ENCODE measurements at places on chromosomes 11 and 22. TPM values are rescaled to one million over a fixed set of nuclear protein-coding genes. Genes with fewer than 3 reads are reported as not detected.

GRCh38 chr11:65419460-65419771, 3.2 kb upstream of the NEAT1 start:
- DNase-seq = no peak

- peak; percentile 40 for DNase-seq
Measured at GRCh38 chr11:40241524-40242051, 1217.9 kb downstream of the LRRC4C start.

DNA sequence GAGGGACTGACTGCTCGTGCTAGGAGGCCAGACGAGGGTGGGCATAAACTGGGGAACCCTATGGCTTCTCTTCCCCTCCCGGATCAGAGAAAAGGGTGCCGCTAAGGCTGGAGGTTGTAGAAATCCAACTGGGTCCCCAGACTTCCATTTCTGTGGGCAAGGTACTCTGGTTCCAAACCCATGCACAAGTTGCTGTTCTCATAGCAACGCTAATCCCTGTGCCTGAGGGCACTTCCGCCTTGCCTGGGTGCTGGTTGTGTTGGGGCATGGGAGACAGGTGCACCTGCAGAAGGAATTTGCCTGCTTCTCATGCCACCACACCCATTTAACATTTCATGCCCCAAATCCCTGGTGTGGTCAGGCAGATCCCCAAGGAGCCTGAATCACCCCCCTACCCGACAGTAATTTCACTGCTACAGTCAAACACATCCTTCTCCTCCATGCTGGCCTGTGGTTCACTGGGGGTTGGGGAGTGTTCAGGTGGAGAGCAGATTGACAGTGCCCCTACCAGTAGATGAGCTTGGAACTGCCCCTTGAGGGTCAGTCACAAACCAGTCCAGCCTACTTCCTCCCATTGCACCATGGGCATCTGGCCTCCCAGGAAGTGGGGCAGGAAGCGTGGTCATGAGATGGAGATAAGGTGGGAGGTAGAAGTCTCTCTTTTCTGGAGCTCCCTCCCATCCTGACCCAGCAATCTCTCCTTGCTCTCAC, 1.2 kb downstream of the C2CD2L start:
- DNase-seq = no peak

SYT7 gene
- polyA plus RNA-seq = 3.3 TPM

CXCR5 gene
- not detected for polyA plus RNA-seq

DNA sequence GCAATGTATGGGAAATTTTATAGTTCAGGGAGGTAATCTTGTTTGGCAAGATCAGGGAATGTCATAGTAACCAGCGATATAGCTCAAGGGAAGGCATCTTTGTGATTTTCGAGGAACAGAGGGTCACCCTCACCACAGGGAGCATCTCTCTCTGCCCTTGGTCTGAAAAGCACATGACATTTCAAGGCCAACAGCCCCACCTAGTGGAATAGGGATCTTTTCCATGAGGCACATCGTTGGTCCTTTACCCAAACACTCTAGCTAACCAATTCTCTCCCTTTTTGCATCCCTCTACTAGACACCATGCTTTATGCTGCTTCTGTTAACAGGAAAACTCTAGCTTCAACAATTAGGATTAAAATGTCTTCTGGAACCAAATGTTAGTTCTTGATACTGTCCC, 179.0 kb downstream of the GRM5 start:
- DNase-seq = no peak

DNA sequence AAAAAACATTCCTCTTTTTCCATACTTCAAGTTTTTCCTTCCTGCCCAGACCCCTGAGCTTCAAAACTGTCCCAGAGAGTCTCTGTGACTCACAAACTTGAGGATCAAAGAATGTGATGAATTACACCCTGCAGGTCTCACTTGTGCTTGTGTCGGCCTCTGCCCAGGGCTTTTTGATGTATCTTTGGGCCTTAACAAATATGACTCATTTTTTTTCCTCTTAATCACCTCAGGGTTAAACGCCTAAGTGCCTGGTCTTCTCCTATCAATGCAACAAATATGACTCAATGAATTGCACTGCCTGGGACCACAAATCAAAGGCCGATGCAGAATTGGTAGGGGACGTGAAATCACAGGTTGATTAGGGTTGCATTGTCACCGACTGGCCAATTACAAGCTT, 267.7 kb downstream of the LARGE1 start:
- DNase-seq = no peak

DNA sequence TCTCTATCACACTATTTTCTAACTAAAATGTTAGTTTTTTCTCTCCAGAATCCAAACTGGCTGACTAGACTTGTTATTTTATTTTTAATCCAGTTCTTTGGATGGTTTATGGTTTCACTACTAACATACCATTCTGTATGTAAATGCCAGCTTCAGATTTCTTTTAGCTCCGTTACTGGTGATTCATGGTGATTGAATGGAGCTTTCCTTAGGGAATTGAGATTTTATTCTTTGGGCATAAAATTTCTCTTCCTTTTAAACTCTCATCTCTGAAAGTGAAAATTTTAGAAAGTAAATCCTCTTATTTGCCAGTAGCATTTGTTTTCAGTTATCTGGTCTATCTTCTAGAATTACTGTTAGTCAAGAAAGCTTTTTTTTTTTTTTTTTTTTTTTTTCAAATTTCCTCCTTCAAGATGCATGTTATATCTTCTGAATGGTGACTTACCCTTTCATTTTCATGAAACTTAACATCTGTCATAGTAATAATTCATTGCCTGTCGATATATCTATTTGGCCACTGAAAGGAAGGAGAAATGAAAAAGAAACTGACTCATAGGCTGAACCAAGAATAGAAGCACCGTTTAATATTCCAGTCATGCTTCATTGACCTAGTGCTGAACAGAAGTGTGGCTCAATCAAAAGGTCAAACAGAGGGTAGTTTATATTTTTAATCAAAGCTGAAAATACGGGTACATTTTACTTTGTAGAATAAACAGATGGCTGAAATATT, 6.4 kb downstream of the ENDOD1 start:
- no peak for DNase-seq

- no peak for DNase-seq
Measured at GRCh38 chr11:57459164-57460021, 935 bp upstream of the RTN4RL2 start.

DNA sequence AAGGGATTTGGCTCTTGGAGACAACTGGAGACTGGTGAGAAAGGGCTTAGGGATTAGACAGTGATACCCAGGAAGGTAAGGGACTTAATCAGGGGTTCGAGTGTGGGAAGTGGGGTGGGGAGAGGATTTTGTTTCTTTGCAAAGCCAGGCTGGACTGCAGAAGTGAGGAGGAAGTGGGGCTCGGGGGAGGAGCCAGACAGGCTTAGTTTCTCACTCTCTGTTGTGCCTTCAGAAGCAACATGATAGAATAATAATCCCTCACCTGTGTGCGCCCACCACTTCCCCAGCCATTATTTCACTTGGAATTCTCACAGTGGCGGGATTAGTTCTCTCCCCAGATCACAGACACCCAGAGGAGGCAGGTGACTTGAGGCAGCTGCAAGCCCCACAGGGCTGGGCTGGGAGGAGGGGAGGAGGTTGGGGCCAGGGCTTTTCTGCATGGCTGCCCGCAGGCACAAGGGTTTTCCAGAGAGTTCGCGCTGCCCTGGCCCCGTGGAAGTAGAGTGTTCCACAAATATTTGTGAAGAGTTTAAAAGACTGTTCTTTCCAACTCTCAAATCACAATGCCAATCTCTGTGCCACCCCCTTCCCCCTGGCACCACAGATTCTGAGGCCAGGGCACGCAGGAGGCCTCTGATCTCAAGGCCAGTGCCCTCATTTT, 4.0 kb upstream of the SEC14L2 start:
- DNase-seq = no peak

GRCh38 chr22:40181323-40181722, 3.6 kb downstream of the TNRC6B start:
- DNase-seq = no peak

HTR3A gene
- polyA plus RNA-seq = 0.24 TPM

RBMXL2 gene
- not detected for polyA plus RNA-seq

DNA sequence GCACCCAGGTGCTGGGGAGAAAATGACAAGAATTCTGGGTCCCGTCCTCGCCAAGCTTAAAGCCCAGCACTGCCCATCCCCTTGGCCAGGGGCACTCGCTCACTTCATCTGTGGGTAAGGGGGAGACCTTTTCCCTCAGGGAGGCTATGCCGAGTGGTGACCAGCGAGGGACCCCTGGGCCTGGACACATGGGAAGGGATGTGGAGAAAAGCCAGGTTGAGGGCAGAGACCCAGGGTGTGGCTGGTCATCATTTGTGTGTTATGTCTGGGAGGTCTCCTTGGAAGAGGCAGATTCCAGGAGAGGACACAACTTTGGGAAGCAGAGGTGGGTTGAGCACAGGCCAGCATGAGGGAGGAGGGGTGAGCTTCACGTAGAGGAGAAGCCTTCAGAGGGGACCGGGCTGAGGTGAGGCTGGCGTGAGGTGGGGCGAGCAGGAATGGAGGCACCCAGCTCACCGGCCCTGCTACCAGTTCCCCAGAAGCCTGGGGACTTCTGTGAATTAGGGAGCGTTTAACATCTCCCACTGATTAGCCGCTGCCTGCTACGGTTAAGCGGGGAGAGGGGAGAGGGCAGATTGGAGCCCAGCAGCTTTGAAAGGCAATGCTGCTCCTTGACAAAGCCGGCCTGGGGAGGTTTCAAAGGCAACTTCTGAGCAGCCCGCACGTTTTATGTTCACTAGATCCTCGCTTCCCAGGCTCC, 25.8 kb upstream of the NECTIN1 start:
- no peak for DNase-seq

OR2AG2 gene
- not detected for polyA plus RNA-seq

DNA sequence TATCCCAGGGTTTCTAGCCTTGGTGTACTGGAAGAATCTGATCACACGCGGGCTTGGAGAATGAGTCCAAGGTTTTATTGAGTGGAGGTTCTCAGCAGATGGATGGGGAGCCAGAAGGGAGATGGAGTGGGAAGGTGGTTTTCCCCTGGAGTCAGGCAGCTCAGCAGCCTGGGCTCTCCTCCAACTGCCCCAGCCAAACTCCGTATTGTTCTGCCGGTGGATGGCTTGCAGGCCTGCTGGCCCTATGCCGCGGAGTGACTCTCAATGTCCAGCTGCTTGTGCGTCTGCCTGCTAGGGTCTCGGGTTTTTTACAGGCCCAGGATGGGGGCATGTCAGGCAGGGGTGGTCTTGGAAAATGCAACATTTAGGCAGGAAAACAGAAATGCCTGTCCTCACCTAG, 162.4 kb upstream of the LMO1 start:
- DNase-seq = no peak

- no peak for DNase-seq
Measured at GRCh38 chr11:126683766-126684728, 316.5 kb downstream of the KIRREL3 start.

DNA sequence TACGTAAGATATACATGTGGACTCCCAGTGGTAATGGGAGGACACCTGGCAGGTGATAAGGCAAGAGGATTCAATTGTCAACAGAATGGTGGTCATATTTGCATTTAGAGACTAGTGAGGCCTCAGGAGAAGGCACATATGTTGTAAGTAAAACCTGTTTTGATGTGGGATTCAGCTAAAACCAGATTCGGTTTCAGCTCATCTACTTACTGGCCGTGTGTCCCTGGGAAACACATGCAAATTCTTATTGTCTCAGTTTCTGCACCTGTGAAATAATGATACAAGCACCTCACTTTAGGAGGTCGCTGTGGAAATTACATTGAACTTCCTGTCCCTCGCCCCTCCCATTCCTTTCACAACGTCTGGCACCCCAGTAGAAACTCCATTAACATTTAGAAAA, 78.9 kb upstream of the FIBIN start:
- DNase-seq = no peak

DCDC1 gene
- 0.29 TPM for polyA plus RNA-seq

DKK3 gene
- polyA plus RNA-seq = 57.3 TPM

DNA sequence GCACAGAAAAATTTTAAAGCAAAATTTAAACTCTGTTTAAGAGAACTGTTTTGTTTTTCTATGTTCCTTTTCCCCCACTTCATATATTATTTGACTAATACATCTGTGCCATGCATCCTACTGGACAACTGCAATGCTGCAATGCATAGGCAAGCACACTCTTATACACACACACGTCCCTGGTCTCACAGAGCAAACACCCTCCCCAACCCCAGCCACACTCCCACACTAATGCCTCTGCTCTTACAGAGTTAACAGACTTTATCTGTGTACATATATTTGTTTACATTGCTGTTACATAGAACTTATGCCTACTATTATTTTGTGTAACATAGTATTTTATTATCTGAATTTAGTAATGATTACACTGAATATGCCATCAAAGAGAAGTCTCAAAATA, 25.5 kb upstream of the CTSC start:
- DNase-seq = no peak

- no peak for DNase-seq
Measured at GRCh38 chr11:86769219-86769618, 31.1 kb upstream of the PRSS23 start.

DNA sequence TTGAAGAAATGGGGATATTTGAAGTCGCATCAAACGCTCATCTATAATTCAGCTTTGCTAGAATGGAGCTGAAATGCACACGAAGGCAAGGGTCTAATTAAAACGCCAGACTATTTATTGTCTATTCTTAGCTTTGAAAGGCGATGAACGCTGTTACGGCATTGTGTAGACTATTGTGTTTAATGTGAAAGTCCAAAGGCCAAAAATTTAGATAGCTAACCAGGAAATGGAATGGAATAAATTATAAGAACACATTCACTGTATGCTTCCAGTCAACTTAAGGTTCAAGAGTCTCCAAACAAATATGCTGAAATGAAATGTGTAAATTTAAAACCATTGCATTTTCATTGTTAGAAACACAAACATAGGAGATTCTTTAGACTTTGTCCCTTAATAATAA, 186.2 kb downstream of the CWF19L2 start:
- no peak for DNase-seq

DNA sequence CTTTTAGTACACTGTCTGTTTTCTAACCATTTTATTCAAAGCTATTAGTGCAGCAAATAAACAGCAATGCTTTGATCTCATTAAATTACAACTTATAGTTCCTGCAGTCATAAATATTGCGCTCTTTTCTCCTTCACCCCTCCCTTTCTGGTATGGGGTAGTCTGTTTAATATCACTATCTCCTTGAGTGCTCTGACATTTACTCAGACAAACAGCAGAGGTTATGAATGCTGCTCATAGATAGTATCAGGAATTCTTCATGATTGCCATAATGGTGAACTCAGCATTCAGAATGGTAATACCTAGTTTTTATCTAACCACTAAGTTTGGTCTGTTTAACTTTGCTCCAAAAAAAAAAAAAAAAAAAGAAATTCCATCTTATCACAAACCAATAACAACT, 87.4 kb downstream of the EIF3M start:
- DNase-seq = no peak

DNA sequence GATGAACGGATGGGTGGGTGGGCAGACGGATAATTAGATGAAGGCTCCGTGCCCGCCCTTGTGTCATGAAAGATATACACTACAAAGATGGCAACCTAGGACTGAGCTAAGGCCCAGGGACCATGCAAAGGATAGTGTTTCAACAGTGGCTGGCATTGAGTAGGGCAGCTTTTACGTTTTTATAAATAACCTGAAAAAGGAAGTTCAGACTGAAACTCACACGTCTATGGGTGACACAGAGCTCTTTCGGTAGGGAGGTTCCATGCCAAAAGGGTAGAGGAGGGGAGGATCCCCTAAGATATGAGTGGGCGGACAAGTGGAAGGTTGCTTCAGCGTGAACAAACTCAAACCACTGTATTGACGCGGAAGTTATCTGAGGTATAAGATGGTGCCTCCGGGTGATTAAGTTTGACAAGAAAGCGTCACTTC, 90.5 kb downstream of the UBASH3B start:
- DNase-seq = no peak
